NCI-H1048 (cell line): ENCODE measurements at places on chromosomes 7 and 10.

- DNase-seq: no peak
These were observed 102.1 kb downstream of the VPS41 start for GRCh38 chr7:38806912-38807311.

DNA sequence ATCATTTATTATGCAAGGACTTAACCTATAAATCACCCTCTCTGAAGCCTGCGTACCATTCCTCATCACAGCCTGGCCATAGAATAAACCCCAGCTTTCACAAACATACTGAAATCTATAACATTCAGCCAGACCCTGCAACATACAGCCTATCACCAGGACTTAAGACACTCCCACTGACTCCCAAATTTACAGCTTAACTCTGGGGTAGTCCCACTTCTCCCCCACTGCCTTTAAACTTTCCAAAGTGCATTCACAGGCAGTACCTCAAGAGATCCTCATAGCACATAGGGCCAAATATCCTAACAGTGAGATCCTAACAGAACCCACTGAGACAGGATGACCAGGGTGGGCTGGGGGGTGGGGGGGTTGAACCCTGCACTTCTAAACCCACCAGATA lies 3.5 kb downstream of the LDB1 start:
- no peak for DNase-seq

DNA sequence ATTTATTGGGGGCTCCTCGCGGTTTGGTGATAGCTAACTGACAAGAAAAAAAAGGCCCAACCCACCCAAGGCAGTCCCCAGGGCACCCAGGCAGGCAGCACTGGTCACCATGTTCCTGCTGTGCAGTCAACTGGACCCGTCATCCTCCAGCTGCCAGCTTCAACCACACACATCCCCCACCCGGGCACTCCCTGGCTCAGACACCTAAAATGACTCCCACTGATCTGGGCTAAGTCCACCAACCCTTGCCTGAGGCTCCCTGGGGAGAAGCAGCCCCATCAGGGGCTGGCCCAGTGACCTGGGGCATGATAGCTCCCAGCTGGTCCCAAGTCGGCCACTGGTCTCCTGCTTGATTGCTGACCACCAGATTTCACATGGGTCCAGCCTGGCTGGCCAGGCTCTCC lies 161.8 kb downstream of the NRF1 start:
- DNase-seq: no peak

GRCh38 chr7:128352153-128352537 lies 8.4 kb upstream of the RBM28 start:
- no peak for DNase-seq

DNA sequence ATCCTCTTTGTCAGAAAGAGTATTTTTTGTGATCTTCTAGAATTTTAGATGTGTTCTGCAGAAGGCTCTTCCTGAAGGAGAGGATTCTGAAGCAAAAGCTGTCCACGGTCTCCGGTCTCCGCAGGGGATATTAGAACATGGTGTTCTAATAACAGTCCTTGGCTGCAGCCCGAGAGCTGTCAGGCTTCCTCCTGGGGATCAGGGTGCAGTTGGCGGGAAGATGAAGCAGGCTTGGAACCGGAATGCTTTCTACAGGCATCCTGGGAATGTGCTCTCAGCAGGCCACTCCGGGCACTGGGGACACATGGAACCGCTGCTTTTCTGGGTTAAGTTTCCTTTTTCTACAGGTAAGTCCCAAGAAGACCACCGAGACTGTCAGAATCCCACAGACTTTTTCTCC lies 118.6 kb upstream of the PARD3 start:
- no peak for DNase-seq

DNA sequence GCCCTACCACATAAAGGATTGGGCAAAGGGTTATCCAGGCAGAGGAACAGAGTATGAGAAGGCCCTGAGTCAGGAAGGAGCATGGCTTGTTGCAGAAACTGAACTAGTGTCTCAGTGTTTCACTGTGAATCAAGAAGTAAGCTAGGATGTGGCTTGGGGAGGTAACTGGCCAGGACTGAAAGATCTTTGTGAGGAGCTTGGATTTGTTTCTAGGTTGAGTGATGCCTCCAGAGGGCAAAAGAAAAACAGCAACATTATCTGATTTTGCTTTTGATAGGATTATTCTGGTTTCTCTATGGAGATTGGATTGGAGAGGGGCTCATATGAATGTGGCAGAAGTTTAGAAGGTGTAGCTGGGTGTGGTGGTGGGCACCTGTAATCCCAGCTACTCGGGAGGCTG lies 137.9 kb upstream of the HDAC9 start:
- DNase-seq: no peak

DNA sequence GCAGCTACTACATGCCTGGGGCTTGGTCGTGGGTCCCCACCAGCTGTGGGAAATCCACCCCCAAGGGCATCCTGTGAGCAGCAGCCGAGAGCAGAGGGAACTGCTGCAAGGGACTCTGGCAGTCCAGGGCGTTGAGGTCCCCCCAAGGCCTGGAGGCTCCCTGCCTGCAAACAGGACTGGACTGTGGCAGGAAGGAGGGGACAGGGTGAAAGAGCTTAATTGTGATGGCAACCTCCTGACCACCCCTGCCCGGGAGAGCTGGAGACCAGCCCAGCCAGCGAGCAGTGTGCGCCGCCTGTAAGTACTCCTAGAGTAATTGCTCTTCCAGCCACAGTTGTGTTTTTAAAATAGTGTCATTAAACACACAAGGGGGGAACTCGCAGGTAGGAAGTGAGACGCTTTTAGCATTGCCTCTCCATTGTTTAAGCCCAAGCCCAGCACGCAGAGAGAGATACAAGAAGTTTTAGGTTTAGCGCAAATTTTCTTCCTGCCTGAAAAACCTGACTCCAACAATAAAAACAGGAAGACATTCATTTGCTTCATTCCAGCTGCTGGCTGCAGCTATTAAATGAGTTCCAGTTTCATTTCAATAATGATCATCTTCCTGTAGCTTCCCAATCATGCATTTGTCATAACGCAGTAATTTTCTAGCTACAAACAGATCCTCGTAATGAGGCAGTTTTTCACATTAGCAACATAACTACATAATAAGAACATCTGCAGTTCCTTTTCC lies 111.1 kb downstream of the EBF3 start:
- DNase-seq: no peak

GRCh38 chr7:141999058-141999623 lies 3.5 kb downstream of the MGAM start:
- DNase-seq: no peak

DNA sequence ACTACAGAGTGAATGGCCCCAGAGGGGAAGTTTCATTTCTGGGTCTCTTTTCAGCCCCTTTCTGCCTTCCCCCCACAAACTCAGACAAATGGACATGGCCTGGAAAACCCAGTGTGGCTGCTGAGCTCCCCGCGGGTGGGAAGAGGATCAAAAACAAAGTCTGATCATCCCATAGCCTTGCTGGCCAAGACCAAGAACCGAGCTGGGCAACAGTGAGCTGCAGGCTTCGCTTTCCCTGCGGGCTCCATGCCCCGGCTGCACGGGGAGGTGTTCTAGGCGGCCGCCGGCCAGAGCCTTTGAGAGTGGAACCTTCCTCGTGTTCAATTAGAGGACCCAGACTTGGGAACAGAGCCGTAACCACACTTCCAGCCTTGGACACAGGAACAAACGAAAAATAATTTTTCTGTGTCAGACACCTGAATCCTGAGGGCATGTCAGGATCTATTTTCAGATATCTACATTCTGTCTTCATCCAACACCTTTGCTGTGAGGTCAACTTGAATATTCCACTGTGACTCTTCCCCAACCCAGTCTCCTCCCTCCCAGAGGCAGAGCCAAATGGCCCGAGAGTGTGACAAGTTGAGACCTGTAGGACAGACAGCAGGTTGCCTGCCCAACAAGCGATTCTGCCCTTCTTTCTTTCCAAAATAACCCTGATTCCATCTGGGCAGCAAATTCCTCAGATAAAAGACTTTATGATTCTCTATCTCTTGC lies 26.0 kb downstream of the WDR86 start:
- DNase-seq: no peak

DNA sequence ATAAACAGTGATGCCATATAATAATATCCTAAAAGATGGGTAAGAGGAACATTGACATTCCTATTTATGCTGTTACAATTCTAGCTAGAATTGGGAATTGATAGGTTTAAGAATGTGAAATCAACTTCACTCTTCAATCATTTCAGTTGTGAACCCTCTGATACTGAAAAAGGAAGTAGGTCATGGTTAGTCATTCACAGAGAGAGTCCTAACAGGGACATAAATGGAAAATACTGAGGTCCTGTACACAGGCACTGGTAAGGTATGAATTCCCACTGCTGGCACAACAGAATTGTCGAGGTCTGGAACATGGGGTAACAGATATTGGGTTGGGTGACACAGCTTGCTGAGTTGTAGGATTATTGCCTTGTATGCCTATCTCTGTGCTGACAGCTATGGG lies 289.4 kb upstream of the LRRN3 start:
- no peak for DNase-seq

DNA sequence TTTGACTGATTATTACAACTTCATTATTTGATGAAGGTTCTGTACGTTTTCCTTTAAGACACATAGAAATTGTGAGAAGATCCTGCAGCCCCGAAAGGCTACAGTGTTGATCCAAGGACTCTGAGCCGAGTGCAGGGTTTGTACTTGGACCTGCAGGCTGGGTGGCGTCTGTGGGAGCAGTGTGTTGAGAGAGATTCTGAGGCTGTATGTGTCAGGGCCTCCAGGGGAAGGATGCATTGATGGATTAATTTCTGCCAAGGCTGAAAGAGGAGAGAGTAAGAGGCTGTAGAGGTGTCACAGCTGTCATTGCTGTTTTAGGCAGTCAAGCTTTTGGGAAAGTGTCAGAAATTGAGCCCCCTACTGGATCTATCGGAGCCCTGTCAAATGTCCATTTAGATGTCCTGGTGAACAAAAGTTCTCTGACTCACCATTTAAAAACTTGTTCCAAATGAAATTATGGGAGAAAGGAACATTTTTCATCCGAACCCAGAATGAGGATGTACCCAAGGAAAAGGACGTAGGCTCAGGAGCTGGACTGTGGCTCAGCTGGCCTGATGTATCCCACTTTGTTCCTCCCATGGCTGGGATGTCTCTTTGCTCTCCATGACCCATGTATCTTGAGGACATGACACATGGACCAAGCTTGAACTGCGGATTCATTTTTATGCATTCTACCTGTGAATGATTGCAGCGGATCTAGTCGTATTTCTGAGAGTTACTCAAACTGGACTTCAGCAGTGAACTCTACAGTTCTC lies 102.2 kb downstream of the TCF7L2 start:
- no peak for DNase-seq

DNA sequence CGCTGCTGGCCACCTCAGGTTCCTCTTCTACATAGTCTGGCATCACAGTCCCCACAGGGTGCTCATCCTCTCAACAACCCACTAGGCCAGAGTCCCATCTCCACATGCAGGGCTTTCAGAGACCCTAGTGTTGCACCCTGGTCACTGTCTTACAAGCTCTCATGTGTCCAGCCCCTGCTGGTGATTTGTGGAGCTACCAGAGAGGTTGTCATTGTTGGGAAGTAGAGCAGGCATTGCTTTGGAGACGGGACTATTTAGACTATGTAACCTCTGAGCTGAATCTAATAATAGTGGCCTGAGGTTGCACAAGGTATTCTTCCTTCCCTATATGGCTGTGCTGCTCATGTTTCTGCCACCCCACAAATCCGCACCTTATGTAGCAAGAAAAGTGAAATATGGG lies 135.3 kb upstream of the VWC2 start:
- no peak for DNase-seq

DNA sequence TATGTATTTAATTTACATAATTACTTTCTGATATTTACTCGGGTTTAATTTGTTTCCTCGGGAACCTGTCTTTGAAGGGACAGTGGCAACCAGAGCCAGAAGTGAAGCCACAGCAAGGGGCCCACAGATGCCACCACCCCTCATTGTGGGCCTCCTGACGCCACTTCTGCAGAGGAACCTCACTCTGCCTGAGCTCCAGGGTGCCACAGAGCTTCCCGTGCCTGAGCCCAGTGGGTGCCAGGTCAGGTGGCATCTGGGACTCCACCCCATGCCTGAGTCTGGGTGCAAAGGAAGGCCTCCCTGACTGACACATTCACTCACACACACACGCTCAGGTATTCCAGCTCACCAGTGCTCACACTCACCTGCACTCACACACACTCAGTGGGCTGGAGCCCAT lies 213.7 kb downstream of the GRID1 start:
- DNase-seq: no peak

DNA sequence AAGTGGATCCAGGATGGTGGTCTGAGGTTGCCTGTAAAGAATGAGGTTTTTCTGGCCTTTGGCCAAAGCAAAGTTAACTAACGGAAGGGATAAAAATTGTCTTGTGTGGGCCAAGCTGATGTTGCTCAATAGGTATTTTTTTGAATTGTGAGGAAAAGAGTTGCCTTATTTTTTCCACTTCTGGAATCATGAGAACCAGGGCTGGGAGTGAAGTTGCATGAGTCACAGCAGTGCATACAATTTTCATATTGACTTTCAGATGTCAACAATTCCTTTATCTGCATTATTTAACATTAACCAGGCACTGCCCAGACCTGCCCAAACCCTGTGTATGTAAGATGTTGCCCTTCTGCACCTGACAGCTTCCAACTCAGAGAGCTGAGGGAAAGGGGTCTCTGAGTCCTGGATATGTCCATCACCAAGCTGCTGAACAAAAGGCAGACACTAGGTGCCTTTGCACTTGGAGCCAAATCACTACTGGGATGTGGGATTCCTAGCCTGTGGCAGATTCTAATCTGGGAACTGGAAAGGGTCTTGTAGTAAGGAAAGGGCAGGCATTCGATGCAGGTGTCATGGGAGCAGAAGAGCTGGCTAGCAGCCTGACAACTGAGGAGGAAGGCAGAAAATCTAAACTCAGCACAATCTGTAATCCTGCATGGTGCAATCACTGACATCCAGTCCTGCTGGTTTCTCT lies 52.3 kb upstream of the SLC35B4 start:
- no peak for DNase-seq

- peak; percentile 67 for DNase-seq
These were observed 26.4 kb downstream of the HIF1AN start for GRCh38 chr10:100562008-100562672.

- no peak for DNase-seq
These were observed 751 bp upstream of the HYCC1 start for GRCh38 chr7:23014681-23015080.

GRCh38 chr7:23928418-23928775 lies 218.4 kb downstream of the STK31 start:
- DNase-seq: no peak

DNA sequence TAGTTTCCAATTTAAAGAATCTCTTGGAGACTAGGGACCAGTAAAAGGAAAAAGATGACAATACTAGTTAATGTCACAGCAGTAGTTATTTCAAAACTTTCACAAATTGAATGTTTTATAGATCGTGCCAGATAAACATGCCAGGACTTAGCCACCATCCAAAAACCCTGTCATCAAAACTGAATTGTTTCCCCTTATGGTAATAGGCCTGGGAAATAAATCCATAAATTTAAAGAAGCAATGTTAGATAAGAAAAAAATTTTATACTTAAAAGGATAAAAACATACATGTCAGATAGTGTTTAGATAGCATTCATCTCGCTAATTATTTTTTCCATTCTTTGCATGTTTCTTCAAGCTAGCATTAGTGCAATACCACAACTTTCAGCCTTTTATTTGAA lies 71.2 kb downstream of the SUGCT start:
- no peak for DNase-seq

- DNase-seq: peak; percentile 17
These were observed 746 bp downstream of the ARL5B start for GRCh38 chr10:18659819-18660535.
